ENCODE measurements at places on chromosomes 2 and 18. TPM values are rescaled to one million over a fixed set of nuclear protein-coding genes. Genes with fewer than 3 reads are reported as not detected.

IL36A gene
- total RNA-seq, result not detected

CROCC2 gene
- not detected for total RNA-seq

DNAH6 gene
- total RNA-seq, result under 0.01 TPM

SEPTIN10 gene
- total RNA-seq, result 61.2 TPM

AKAIN1 gene
- not detected for total RNA-seq
